ENCODE measurements at places on chromosomes 11 and 22. TPM values are rescaled to one million over a fixed set of nuclear protein-coding genes. Genes with fewer than 3 reads are reported as not detected.
A peak's percentile ranks its signal among the peaks of the same experiment; 100 is the strongest.

- DNase-seq: no peak
These were observed 8.5 kb downstream of the MRPL16 start for GRCh38 chr11:59801981-59802638.

DNA sequence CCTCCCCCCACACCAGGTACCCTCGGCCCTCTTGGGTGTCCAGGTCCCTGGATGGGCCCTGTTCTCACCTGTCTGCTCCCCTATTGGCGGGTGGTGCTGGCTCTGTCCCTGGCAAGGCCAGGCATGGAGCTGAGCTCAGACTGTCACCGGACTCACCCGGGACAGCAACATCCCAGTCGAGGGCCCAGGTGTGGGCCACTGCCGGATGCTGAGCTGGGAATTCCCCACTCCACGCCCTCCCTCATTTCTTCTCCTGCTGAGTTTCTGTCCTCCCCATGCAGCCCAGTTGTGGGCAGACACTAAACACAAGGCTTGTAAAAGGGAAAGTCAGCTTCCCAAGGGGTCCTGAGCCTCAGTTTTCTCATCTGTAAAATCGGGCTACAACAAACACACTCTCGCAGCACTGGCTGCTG is 2.0 kb upstream of the AP5B1 start:
- DNase-seq: no peak

- DNase-seq: peak; percentile 25
These were observed 68.2 kb downstream of the EMSY start for GRCh38 chr11:76512851-76513653.

- DNase-seq: no peak
These were observed 17.1 kb upstream of the NXPE4 start for GRCh38 chr11:114612686-114613085.

DNA sequence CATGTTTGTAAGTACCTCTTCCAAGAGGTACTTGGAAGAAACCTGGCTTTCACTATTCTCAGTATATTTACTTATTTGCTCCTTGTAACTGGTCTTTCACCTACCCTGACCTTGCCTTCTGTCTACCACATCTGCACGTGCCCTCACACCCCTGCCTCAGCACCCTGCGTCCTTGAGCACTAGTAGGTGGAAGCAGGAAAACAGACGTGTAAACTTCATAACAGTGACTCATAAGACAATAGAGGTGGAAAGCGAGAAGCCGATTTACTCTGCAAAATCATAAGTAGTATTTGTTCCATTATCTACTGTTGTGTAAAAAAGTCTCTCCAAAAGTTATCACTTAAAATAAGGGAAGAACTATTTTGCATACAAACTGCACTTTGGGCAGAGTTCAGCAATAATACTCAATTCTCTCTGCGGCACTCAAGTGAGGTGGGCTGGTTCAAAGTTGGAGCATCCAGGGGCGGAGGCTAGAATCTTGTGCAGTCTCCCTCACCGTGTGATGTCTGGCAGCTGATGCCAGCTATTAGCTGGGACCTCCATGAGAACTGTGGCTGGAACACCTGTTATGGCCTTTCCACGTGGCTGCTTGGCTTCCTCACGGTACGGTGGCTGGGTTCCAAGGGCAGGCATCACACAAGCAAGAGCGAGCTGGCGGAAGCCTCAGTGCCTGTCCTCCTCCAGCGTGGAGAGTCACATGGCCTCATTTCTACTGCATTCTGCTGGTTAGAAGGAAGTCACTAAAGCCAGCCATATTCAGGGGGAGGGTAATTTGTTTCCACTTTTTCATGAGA is 30.4 kb downstream of the PACS1 start:
- DNase-seq: no peak

DNA sequence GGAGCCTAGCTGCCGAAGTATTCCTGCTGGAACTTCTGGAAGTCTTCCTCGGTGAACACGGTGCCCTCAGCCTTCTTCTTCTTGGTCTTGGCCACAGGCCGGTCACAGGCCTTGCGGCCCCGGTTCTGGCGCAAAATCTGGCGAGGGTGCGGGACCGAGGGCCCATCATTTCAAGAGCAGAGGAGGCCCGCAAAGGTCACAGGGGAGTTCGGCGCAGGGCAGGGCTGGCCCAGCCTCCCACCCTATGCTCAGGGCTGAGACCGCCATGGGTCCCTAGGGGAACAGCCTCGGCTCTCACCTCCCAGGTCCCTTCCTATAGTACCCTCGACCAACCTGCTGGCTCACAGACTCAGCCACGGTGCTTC is 3.1 kb downstream of the RPS19BP1 start:
- DNase-seq: no peak

GRCh38 chr11:45043755-45044475 is 93.2 kb upstream of the TP53I11 start:
- no peak for DNase-seq

GRCh38 chr22:39237318-39238100 is 7.3 kb downstream of the PDGFB start:
- no peak for DNase-seq

APLNR gene
- 0.10 TPM for total RNA-seq

ENTHD1 gene
- total RNA-seq: not detected

BCO2 gene
- 1.3 TPM for total RNA-seq
